Neural progenitor cell (in vitro differentiated cells): ENCODE measurements at places on chromosomes 5 and 9. TPM values are rescaled to one million over a fixed set of nuclear protein-coding genes. Genes with fewer than 3 reads are reported as not detected.
A peak's percentile ranks its signal among the peaks of the same experiment; 100 is the strongest.

DNA sequence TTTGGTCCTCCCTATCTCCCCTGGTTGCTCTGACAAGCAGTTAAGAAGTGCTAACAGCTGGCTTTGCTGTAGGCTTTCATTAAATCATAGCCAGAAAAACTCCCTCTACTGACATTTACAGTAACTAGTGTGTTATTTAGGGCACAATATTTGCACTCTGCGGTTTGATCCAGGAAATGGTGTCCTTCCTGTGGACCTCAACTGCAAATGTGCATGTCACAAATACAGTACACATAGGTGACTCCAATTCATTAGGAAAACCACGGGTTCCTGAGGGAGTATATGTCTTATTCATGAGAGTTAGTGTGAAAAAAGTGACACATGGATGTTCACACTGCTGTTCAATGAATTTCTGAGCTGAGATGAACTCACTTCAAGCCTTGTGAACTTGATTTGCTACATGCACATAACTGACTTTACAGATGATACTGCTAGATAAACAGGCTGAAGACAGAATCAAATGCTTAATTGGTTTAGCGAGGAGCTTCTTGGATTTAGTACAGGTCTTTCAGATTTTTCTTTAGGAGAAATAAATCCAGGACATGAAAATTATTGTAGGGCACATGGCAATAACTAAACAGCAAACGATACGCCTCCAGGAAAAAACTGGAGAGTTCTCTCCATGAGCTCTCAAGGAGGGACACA, 281.5 kb downstream of the EFNA5 start:
- H3K4me1 ChIP-seq, result peaks cover 64% of the 10 kb centered on the region
- H3K27me3 ChIP-seq, result no peaks in the 10 kb centered on the region
- peaks cover 12% of the 10 kb centered on the region for H3K36me3 ChIP-seq
- no peak overlapping the region for H3K4me3 ChIP-seq
- H3K27ac ChIP-seq, result peak overlapping the region; percentile 11

GRCh38 chr5:172123269-172123692, 64.7 kb downstream of the STK10 start:
- H3K4me1 ChIP-seq, result peaks cover 8% of the 10 kb centered on the region
- no peak overlapping the region for H3K4me3 ChIP-seq
- no peaks in the 10 kb centered on the region for H3K27me3 ChIP-seq
- H3K36me3 ChIP-seq, result no peaks in the 10 kb centered on the region
- H3K27ac ChIP-seq, result no peak overlapping the region
- peak; percentile 34 for DNase-seq

DNA sequence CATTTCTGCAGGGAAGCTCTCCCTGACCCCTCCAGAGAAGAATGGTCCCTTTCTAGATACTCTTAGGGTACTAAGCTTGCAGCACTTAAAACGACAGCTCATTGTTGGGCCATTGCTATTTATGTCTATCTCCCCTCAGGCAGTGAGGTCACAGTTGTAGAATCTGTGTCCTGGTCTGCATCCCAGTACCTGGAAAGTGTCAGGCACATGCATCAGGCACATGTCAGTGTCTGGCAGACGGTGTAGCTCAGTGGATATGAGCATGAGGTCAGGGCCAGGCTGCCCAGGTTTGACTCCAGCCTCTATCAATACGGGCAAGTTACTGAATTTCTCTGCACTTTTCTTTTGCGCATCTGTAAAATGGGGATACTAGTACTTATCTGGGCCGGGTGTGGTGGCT, 22.2 kb upstream of the EEIG1 start:
- no peaks in the 10 kb centered on the region for H3K36me3 ChIP-seq
- no peak overlapping the region for H3K27ac ChIP-seq
- no peak for DNase-seq
- H3K27me3 ChIP-seq, result no peaks in the 10 kb centered on the region
- peaks cover 4% of the 10 kb centered on the region for H3K4me1 ChIP-seq

- DNase-seq, result no peak
- H3K36me3 ChIP-seq, result peaks cover 5% of the 10 kb centered on the region
- H3K4me3 ChIP-seq, result no peak overlapping the region
- H3K27ac ChIP-seq, result no peak overlapping the region
- no peaks in the 10 kb centered on the region for H3K27me3 ChIP-seq
These were observed 112.6 kb downstream of the RANBP17 start for GRCh38 chr5:170974461-170974860.

- no peaks in the 10 kb centered on the region for H3K27me3 ChIP-seq
- no peak for DNase-seq
- H3K4me1 ChIP-seq, result no peaks in the 10 kb centered on the region
- H3K36me3 ChIP-seq, result no peaks in the 10 kb centered on the region
- H3K4me3 ChIP-seq, result no peak overlapping the region
These were observed 75.7 kb upstream of the SMARCA2 start for GRCh38 chr9:1939466-1939865.

DNA sequence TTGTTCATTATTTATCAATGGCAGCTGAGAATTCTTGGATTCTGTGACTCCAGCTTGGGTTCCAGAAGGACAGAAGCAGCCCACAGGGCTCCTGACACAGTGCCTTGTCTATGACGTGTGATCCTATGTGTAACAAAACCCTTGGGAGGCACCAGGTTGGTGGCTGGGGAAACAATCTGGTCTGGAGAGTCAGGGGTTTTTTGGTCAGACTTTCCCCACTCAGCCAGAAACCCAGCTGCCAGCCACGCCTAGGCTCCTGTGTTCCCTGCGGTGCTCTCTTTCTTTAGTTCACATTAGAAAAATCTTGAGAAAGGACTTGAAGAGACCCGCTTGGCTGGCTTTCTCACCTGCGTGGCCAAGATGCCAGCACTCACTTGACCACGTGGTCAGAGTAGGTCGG, 15.5 kb upstream of the ZBED3 start:
- no peak for DNase-seq
- no peaks in the 10 kb centered on the region for H3K4me1 ChIP-seq
- H3K27me3 ChIP-seq, result no peaks in the 10 kb centered on the region
- no peak overlapping the region for H3K27ac ChIP-seq
- H3K36me3 ChIP-seq, result peaks cover 13% of the 10 kb centered on the region

GRCh38 chr5:176798086-176798876, 12.1 kb upstream of the UNC5A start:
- H3K27me3 ChIP-seq, result no peaks in the 10 kb centered on the region
- peaks cover 4% of the 10 kb centered on the region for H3K4me1 ChIP-seq
- H3K36me3 ChIP-seq, result no peaks in the 10 kb centered on the region
- no peak for DNase-seq

DNA sequence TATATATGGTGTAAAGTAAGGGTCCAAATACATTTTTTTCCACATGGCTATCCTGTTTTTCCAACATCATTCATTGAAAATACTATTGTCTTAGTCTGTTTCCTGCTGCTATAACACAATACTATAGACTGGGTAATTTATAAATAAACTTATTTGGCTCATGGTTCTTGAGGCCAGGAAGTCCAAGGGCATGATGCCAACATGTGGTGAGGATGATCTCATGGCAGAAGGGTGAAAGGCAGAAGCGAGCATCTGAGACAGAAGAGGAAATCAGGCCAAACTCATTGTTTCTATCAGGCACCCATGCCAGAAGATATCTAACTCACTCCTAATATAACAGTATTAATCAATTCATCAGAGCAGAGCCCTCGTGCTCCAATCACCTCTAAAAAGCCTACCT, 42.6 kb downstream of the ANKRD55 start:
- H3K27me3 ChIP-seq, result no peaks in the 10 kb centered on the region
- H3K4me3 ChIP-seq, result no peak overlapping the region
- H3K36me3 ChIP-seq, result no peaks in the 10 kb centered on the region
- H3K4me1 ChIP-seq, result peaks cover 5% of the 10 kb centered on the region

GRCh38 chr5:1108865-1109174, 3.0 kb downstream of the SLC12A7 start:
- no peak overlapping the region for H3K4me3 ChIP-seq
- no peak overlapping the region for H3K27ac ChIP-seq
- H3K36me3 ChIP-seq, result no peaks in the 10 kb centered on the region
- H3K4me1 ChIP-seq, result peaks cover 27% of the 10 kb centered on the region
- H3K27me3 ChIP-seq, result no peaks in the 10 kb centered on the region
- DNase-seq, result no peak

GRCh38 chr9:22790329-22790728, 343.7 kb downstream of the DMRTA1 start:
- H3K27ac ChIP-seq, result no peak overlapping the region
- no peaks in the 10 kb centered on the region for H3K4me1 ChIP-seq
- DNase-seq, result no peak
- no peaks in the 10 kb centered on the region for H3K27me3 ChIP-seq

- H3K4me1 ChIP-seq, result peaks cover 19% of the 10 kb centered on the region
- H3K27me3 ChIP-seq, result no peaks in the 10 kb centered on the region
- DNase-seq, result no peak
- H3K27ac ChIP-seq, result peak overlapping the region; percentile 30
- H3K36me3 ChIP-seq, result no peaks in the 10 kb centered on the region
These were observed 102.9 kb downstream of the BOD1 start for GRCh38 chr5:173513521-173513991.

DNA sequence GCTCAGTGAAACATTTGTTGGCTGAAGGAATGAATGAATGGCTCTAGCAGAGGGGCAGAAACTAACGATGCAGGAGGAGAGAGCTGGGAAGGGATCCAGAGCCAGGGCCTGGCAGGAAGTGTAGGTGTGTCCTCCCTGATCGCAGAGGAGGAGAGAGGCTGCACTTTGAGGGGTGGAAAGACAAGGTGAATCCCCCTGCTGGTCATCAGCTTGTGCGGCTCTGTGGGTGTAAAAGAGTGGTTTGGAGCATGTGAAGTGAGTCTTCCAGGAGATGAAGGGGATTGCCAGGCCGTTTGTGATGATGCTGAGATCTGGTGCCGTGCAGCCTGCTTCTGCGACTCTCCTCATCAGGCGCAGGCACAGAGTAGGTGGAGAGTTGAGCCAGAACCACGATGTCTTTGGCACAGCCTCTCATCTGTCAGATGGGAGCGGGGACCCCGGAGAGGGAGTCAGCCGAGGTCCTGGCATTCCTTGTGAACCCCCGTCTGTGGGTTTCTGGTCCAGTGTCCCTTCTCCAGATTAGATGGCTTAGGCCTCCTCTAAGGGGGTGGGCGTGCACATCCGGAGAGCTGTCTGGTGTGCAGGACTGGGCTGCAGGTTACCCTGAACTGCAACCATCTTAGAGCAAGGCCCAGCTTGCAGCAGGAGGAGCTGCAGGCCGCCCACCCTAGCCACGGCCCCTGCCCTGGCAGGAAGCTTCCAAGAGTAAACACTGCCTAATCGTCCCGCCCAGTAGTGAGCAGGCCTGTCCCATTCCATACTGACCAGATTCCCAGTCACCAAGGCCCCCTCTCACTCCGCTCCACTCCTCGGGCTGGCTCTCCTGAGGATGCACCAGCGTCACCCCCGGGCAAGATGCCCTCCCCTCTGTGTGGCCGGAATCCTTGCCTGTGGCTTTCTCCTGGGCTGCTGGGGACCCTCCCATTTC, at the start of gene ADAMTS13:
ADAMTS13 (plus strand) TSS at position 753 of the 928 bp plus-strand sequence; CDS start at position 830, 77 bp downstream.
- peak; percentile 32 for DNase-seq
- no peaks in the 10 kb centered on the region for H3K36me3 ChIP-seq
- no peak within 1 kb of the TSS for H3K27ac ChIP-seq
- H3K4me1 ChIP-seq, result peaks cover 4% of the 10 kb centered on the region
- H3K4me3 ChIP-seq, result no peak within 1 kb of the TSS
- H3K27me3 ChIP-seq, result no peaks in the 10 kb centered on the region

DNA sequence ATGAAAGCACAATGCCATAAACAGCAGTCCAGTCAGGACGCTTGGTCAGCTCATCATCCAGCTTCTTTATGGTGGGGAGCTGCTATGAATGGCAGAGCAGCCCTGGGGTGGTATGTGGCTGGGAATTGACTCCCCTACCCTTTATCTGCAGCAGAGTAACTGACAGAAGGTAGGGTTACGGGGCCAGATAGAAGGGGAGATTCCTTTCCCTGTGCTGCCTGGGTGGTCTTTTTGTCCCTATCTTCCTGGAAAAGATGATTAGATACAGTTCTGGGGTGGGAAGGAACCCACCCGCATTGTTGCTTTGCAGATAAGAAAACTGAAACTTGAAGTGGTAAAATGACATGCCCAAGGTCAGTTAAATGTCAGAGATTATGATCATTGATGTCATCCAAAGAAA, 405.5 kb downstream of the ARHGEF28 start:
- no peak overlapping the region for H3K27ac ChIP-seq
- peaks cover 9% of the 10 kb centered on the region for H3K4me1 ChIP-seq
- no peaks in the 10 kb centered on the region for H3K27me3 ChIP-seq
- peak; percentile 32 for DNase-seq
- no peak overlapping the region for H3K4me3 ChIP-seq

DNA sequence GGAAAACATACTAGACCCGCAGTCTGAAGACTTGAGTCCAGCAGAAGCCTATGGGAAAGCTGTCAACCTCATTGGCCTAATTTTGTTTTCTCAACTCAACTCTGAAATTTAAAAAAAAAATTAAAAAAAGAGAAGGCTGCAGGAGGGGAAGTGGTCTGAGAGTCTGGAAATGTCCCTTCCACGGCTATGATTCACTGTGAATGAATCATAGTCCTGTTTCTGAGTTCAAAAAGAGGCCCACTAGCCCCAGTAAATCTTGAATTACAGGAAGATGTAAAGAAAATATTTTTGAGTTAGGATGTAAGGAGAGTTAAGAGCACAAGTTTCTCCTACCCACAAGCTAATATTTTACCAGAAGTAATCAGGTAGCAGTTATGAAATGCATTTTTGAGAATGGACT, 565.5 kb upstream of the DMAC1 start:
- H3K4me1 ChIP-seq, result no peaks in the 10 kb centered on the region
- no peaks in the 10 kb centered on the region for H3K27me3 ChIP-seq
- H3K4me3 ChIP-seq, result no peak overlapping the region
- H3K27ac ChIP-seq, result no peak overlapping the region
- no peak for DNase-seq

GRCh38 chr9:34376596-34377403, at the start of gene MYORG:
Gene MYORG, minus strand, starts transcription at chr9:34376898. Its CDS starts 3,955 bp downstream, at chr9:34372943.
- peaks cover 86% of the 10 kb centered on the region for H3K27me3 ChIP-seq
- peak within 1 kb of the TSS; percentile 69 for H3K4me3 ChIP-seq
- H3K27ac ChIP-seq, result no peak within 1 kb of the TSS
- no peaks in the 10 kb centered on the region for H3K36me3 ChIP-seq

GRCh38 chr9:134395002-134395517, 68.8 kb downstream of the RXRA start:
- H3K27ac ChIP-seq, result no peak overlapping the region
- no peak overlapping the region for H3K4me3 ChIP-seq
- H3K27me3 ChIP-seq, result no peaks in the 10 kb centered on the region
- H3K36me3 ChIP-seq, result no peaks in the 10 kb centered on the region
- DNase-seq, result no peak

GRCh38 chr9:133874060-133874657, 118.0 kb downstream of the VAV2 start:
- H3K36me3 ChIP-seq, result no peaks in the 10 kb centered on the region
- H3K27ac ChIP-seq, result no peak overlapping the region
- no peak overlapping the region for H3K4me3 ChIP-seq
- H3K4me1 ChIP-seq, result peaks cover 17% of the 10 kb centered on the region
- DNase-seq, result no peak

Gene TMC1
- total RNA-seq, result not detected in 2 replicates

Gene ADGRD2
- total RNA-seq, result 0.13 and 0.43 TPM in 2 replicates

Gene SPATA31C2
- 0.03 TPM in 1 of 2 replicates, not detected in the other for total RNA-seq

Gene PSMB7
- 249 and 270 TPM in 2 replicates for total RNA-seq

Gene HTR1A
- 0.22 TPM in 1 of 2 replicates, not detected in the other for total RNA-seq
